ENCODE measurements at places on chromosomes 11 and 22.

GRCh38 chr11:69925366-69926196 lies 106.4 kb upstream of the FGF3 start:
- DNase-seq, result no peak

DNA sequence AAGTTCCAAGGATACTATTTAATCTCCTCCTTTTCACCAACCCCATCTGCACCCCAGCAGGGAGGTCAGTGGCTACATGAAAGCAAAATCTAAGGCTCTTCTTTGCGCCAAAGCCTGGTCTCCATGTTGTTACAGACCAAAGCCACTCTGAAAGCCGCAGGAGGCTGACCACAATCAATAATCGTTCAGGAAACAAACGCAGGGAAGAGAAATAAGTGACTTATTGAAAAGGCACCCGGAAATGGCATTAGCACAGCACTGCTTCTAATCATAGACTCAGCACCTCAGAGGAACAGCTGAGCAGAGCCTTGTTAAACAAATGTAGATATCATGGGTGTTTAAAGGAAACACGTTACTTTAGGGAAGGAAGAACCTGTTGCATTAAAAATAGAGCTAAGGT lies 183.9 kb downstream of the KIRREL3 start:
- no peak for DNase-seq

- DNase-seq, result no peak
Observed at GRCh38 chr22:34390400-34390799, 470.1 kb upstream of the LARGE1 start.

DNA sequence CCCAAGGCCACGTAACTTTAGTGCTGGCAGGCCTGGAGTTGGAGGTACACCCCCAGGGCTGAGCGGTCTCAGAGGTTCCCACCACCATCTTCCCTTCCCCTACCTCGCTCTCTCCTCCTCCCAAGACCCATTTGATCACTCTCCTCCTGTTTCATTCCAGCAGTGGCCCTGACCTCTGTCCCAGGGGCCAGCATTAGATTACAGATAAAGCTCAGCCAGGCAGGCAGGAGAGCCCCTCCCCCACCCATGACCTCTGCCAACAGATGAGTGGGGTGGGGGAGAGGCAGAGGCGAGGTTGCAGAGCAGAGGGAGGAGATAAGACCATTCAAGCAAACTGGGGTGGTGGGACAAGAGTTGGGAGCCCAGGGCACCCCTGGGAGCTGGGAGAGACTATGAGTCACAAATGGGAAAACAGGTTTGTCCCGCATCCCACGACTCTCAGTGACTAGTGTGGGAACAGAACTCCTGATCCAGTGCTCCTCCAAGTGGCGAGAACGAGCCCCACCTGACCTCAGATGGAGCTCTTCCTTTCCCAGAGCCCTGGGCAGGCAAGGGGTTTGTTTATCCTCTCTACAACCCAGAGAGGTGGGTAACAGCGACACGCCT lies 367.9 kb downstream of the MN1 start:
- no peak for DNase-seq

DNA sequence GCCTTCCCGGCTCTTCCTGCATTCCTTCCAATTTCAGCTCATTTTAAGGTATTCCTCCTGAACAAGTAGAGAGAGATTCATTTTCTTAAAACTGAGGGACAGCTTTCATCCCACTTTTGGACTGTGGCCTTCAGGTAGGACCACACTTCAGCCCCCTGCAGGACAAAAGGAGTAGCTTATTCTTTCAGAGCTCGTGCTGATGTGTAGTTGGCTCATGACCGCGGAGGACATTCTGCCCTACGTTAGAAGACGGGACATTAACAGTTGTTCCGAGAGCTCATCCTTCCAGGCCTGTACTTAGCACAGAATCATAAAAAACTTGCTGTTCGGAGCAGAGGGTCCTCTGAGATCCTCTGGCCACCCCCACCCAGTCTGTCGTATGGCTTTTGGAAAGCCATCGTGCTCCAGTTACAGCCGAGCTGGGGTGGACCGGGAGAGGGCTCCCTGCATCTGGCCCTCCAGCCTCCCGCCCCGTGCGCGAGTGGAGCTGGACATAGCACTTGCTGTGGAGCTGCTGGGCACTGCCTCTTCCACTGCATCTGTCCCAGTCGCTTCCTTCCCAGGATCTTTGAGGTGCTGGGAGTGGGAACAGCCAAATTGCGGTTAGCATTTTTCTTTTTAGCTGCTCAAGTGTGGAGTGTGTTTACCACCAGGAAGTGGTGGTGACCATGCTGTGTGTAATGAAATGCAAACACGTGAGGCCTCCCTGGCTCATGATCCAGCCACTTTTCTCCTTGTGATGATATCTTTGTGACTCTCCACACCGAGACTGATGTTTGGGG lies 250.3 kb downstream of the TBC1D22A start:
- no peak for DNase-seq

DNA sequence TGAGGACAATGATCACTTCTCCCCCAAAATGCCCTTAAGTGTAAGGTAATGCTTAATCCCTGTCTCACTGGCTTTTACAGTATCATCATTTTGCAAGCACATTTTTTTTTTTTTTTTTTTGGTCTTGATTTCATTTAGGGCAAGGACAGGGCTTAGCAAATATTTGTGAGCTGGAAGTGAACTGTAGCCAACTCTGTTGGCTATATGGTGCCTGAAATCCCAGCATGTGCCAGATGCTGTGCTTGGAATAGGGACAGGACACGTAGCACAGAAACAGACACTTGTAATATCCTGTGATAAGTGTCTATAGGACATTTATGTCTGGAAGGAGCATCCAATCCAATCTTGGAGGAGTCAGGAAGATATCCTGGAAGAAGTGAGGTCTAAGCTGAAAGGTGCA lies 198.3 kb downstream of the NAV2 start:
- DNase-seq, result no peak

- DNase-seq, result peak; percentile 17
Observed at GRCh38 chr22:19717691-19718455, 3.6 kb downstream of the SEPTIN5 start.

GRCh38 chr11:118634431-118635236 lies 27.2 kb downstream of the PHLDB1 start:
- DNase-seq, result no peak

DNA sequence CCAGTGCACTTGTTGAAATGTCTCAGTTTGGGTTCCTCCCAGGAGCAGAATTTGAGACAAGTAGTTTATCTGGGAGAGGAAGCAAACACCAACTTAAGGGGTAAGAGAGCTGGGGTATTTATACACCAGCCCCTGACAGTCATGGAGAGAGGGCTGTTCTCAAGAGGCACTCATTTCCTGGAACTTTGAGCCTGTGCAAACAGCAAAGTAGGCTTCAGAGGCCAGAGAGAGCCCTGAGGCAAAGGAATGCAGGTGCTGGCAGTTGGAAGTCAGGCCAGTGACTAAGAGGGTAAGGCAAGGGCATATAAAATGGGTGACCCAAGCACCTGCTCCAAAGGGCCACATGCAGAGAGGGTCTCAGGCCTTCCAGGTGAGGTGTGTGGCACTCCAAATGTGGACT lies 16.1 kb downstream of the MS4A18 start:
- no peak for DNase-seq

DNA sequence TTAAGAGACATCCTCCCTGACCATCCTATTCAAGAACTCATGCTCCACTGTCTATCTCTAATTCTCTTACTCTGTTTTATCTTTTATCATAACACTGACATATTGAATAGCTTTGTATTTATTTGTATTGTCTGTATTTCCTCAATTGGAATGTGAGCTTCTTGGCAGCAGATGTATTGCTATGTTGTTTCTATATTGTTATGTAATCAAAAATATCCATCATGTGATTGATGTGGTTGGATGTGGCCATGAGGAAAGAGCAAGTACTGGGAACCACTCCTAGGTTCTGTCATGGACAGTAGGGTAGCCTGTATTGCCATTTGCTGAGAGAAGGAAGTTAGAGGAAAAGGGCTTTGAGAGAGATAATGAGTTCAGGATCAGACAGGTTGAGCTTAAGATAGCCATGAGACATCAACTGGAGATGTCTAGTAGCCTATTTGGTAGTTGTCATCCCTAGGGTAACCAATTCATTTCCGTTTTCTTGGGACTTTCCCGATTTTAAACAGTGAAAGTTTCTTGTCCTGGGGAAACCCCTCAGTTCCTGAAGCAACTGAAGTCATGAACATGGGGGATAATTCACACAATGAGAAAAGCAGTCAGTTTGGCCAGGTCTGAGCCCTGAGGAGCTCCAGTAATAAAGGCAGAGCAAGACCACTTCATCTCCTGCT lies 404.5 kb downstream of the INSC start:
- DNase-seq, result no peak

- DNase-seq, result no peak
Observed at GRCh38 chr22:27422442-27422841, 379.1 kb downstream of the MN1 start.

GRCh38 chr22:33919391-33920196 lies 682 bp downstream of the LARGE1 start:
- DNase-seq, result no peak

DNA sequence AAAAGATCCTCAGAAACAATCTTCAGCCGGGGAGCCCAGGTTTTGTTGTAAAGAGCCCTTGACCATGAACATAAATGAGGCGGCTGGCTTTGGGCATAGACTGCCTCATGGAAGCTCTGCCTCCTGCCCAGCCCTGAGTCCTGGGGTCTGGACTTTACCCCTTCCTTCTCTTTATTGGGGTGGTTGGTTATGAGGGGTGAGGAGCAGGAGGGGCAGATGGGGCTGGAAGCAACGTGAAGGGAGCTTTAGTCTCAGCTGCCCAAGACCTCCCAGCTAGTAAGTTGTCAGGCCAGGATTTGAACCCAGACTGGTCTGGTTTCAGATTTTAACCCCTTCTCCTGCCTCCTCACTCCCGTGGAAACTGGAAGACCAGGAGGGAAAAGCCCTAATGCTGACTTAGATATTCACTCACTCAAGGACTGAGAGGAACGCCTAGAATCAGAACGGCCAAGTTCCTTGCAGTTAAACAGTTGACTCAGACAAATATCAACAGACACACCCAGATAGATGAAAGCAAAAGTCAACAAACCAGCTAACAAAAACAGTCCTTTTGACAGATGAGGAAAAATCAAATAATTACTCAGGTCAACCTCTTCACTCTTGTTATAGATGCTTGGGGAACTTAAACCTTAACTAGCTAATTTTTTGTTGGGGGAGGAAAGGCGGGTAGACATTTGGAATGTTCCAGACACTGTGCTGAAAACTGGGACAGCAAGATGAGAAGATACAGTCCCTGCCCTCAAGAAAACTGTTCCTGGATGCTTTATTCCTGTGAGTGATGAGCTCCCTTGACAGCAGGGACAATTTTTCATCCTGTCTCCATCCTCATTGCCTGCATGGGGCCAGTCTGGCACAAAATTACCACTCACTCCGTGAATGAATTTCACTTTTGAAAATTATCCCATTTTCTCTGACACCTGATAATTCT lies 20.8 kb upstream of the ARRB1 start:
- no peak for DNase-seq

DNA sequence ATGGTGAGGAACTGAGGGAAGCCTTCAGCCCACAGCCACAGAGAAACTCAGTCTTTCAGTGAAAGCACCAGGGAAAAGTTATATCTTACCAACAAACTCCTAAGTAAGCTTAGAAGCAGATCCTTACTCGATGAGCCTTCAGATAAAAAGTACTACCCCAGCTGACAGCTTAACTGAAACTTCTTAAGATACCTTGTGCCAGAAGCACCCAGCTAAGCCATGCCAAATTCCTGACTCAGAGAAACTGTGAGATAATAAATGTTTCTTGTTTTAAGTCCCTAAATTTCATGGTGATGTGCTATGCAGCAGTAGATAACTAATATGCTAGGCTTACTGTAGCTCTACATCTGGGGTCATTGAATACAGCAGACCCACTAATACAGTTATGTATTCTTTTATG lies 2025.0 kb downstream of the LRRC4C start:
- DNase-seq, result no peak

DNA sequence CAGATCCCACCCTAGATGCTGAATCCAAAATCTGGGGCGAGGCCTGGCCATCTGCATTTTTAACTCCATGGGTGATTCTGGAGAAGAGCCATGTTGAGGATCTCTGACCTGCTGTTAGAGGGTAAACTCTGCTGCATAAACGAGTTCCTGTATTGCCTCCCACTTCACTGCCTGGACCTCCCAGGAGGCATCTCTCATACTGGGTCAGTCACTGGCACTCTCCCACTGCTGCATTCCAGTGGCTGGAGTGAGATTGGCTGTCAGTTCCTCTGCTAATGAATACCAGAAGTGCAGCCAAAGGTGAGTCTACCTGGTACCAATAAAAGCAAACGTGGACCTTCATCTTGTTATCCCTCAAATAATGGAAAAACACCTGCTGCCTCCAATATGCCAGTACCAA lies 10.3 kb downstream of the POLDIP3 start:
- DNase-seq, result no peak

DNA sequence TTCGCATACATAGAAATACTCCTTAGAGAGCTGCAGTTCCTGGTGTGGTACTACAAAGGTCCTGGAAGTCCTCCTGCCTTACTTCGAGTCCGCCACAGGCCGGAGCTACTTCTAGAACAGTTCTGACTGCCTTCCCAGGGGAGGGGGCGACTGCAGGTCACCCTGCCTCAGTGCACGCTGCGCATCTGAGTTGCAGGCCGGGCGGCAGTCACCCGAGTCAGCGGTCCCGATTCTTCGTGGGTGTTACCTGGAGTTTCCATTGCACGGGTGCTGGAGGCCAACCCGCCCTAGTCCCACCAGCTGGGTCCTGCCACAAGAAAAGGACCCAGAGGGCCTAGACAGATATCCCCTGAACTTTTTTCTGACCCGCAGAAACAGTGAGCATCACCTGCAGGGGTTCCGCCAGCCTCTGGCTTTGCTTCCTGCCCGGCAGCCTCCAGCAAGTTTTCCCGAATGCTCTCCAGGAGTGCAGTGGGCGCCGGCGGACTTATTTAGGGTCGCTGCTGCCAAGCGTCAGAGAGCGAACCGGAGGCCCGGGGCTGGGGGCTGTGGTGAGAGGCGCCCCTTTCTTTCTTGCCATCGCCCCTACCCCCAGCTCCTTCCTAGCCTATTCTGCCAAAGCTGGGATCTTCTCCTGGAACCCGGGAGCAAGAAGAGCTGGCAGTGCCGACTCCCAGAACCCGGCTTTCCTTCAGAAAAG lies 1.7 kb upstream of the CALCB start:
- no peak for DNase-seq

DNA sequence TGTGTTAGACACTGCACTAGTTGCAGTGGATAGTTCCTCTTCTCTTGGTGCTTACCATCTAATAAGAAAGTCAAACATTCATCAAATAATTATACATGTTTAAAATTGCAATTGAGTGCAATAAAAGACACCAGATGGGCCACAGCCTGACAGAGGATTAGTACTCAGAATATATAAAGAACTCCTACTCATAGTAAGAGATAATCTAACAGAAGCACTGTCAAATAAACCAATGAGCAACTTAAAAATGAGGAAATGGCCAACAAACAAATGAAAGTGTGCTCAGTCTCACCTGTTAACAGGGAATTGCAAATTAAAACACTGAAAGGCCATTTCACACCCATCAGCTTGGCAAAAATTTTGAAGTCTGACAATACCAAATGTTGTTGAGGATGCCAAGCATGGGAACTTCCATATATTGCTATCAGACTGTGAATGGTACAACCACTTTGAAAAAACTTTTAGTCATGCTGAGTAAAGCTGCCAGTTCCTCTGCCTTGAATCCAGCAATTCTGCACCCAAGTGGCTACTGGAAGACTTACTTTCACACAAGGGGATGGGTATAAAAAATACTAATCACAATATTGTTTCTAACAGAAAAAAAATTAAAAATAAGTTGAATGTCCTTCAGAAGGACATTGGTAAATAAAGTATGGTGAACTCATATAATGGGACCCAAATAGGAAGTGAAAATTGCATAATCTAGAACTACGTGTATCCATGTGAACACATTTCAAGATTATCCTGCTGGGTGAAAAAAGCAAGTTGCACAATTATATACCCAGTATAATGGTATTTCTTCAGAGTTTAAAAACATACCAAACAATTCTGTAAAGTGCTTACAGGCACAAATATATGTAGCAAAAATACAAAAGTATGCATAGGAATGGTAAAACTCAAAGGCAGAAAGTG lies 41.4 kb upstream of the CREB3L1 start:
- no peak for DNase-seq
